Activated T-cell treated with anti-CD3 and anti-CD28 coated beads for 4 hours (primary cell): ENCODE measurements at places on chromosomes 2 and 18.

DNA sequence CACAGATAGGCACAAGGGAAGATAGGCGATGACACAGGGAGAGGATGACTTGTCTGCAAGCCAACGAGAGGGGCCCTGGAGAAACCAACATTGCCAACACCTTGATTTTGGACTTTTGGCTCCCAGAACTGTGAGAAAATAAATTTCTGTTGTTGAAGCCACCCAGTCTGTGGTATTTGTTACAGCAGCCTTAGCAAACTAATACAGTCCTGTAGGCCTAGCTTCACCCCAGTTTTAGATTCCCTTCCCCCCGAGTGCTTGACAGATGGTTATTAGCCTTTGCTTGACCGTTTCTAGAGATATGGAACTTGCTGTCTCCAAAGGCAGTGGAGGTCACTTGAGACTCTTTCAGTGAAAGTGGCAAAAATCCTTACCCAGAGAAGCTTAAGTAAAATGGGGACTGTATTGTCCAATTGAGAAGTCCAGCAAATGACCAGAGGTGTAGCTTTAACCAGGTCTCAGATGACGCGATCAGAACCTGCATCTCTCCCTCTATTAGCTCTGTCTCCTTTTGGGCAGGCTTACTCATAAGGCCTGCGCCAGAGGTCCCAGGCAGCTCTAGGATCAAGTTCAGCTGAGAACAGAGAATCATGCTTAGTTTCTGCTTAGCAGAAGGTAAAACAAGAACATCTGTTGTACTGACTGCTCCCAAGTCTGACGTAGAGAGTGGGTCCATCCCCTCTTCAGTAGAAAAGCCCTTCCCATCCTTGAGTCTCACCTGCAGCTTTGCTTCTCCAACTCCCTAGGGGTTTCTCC lies 50.4 kb downstream of the MFSD6 start:
- no peak for DNase-seq

- DNase-seq: no peak
Observed at GRCh38 chr2:151861174-151861573, 33.0 kb upstream of the ARL5A start.

DNA sequence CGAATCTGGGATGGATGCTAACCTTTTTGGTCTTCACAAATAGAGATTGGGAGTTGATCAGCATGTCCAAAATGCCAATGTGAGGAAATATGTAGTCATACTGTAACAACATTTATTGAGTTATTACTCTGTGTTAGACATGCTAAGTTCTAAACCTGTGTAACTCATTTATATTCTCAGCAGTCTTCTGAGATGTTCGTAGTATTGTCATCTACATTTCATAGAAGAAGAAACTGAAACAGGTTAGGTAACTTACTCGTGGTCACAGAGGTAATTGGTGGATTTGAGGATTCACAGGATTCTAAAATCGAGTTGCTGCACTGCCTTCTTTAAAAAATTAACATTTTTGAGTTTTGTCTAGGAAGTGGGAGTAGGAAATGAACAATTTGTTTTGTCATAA lies 162.1 kb downstream of the UBE2E3 start:
- no peak for DNase-seq

DNA sequence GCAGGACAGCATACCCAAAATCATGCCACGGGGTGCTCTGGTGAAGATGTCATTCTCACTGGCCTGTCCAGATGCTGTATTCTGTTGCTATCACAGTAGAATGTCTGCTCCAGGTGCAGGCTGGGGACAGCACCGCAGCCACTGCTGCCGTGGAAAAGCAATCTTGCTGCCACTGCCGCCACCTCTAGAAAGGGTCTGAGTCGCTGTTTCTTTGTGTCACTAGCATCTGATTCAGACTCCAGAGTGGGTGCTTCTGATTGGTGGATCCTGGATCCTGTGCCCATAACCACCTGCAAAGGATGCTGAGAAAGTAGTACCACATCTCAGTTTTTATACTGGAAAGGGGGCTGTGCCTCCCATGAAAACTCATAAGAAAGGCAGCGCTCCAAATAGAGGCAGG lies 45.3 kb upstream of the CTLA4 start:
- DNase-seq: no peak

DNA sequence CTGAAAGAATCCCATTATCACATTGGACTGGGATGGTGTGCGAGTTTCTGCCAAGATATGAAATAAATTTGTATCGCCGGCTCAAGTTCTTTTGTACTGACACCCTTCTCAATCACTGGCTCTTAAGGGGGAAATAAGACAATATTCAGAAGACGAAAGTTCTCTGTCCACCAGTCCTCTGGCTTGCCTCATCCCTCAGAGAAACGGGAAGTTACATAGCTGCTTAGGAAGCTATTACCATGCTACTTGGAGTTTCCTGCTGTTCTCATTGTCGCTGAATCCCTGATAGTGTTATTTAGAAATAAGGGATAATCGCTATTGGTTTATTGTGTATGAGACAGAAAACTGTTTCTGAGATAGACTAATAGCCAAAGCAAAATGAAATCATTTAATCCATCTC lies 205.0 kb upstream of the ZNF521 start:
- DNase-seq: no peak

- DNase-seq: no peak
Observed at GRCh38 chr18:35635170-35635569, 53.6 kb downstream of the GALNT1 start.

- no peak for DNase-seq
Observed at GRCh38 chr2:11796190-11797171, 50.0 kb downstream of the LPIN1 start.

DNA sequence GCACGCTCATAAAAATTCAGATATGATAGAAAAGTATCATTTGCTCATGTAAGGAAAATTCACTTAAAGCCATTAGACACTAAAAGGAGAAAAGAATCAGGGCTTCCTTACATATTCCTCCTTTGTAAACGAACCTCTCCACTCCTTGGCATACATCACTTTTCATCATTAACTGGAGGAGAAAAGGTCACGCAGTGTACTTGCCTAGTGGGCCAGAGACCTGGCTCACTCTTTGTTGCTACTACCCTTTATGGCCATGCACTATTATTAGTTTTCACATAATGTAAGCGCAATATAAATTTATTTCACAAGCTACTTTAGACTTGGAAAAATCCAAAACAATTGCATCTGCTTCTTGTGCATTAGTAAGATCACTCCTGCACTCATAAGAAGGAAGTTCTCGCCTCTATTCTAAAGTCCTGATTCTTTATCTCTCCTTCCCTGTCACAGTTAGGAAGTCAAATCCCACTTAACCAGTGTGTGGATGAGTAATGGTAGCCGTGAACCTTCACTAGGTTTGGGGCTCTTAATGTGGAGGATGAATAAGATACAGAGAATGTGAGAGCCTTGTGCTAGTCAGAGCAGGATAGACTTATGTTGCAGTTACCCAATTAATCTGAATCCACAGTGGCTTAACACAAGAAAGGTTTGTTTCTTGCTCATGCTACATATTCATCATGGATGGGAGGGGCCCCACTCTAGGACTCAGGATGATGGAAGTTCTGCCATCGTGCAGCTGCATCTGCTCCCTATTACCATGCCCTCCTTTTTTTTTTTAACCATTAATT lies 115.0 kb upstream of the GLS start:
- no peak for DNase-seq

DNA sequence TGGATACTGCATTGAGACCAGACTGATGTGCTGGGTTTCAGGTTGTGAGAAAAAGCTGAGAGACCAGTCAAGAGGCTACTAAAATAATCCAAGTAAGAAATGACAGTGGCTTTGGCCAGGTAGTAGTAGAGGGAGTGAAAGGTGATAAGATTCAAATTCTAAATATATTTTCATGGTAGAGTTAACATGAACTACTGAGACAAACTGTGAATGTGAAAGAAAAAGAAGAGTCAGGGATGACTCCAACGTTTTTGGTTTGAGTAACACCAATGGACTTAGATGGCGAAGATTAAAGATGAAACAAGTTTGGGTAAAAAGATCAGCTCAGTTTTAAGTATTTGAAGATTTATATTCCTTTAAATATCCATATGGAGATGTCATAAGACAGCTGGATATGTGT lies 209.4 kb downstream of the ZEB2 start:
- DNase-seq: no peak

GRCh38 chr2:203936535-203936934 lies at the start of gene ICOS:
TSS of gene ICOS (plus strand) at chr2:203936763. CDS start at chr2:203936815, 52 bp downstream.
- no peak for DNase-seq

DNA sequence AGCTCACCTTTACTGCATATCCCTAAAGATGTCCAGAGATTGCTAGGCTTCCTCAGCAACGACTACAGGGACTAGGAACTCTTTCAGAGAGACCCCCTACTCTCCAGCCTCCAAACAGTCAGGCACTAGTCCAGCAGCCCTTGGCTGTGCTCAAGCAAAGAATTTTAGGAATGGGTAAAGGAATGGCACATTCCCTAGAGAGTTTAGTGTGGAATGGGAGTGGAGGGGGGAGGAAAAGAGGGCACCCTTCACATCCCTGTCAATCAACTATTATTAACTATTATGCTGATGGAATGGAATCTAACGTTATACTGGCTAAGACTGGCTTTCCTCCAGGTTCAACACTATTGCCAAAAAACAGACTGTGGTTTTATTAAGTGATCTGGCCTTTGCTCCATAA lies 64.8 kb downstream of the IKZF2 start:
- no peak for DNase-seq

DNA sequence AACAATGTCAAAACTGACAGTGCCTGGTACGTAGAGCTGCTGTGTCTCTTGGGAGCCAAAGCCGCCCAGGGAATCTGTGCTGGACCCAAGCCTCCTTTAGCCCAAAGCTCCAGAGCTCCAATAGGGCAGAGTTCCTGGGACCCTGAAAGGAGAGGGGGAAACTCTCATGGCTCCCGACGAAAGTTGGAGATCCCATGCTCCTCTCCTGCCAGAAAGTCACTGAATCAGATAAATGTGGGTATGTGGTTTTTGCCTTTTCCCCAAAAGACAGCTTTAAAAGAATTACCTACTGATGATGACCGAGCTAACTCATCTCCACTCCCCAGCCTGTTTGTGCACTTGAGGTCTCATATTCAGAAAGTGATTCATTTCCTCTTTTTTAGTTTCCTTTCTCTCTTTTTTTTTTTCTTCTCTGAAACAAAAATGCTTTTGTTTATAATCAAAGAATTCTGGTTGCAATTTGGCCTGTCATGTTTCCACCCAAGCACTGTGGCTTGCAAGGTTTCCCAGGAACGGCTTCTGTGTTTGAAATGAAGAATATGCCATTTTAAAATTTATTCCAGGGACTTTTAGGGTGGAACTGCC lies 14.1 kb upstream of the PMAIP1 start:
- no peak for DNase-seq

DNA sequence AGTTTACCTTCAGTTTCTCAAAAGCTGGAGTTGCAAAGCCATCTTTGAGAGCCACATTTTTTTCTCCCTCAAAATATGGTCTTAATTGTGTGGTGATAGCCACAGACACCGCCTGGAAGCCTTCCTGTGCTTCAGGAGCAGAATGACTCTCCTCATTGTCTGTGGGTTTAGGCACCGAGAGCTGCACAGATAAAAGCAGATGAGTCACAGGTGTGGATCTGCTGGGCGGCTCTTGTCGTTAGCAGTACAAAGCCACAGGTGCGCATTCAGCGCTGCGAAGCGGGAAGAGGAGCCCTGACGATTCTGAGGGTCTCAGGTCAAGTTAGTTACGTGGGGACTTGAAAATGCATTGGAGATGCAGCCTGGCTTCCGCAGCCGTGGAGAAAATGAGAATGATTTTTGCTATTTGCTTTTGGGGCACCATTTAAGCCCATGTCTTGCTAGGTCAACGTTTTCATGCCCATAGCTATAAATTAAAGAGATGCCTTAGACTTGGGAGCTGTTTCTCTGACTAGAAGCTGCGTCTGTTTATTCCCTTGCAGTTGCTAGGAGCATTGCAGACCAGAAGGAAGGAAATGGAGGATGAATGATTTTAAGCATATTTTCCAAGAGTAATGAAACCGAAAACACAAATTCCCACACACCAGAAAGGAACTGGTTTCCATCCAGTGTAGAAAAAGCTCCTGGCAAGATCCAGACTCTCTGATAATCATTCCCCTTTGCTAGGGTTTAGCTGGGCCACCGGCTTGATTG lies 51.5 kb downstream of the KLHL29 start:
- DNase-seq: no peak
